ENCODE measurements at places on chromosomes 3 and 15.

DNA sequence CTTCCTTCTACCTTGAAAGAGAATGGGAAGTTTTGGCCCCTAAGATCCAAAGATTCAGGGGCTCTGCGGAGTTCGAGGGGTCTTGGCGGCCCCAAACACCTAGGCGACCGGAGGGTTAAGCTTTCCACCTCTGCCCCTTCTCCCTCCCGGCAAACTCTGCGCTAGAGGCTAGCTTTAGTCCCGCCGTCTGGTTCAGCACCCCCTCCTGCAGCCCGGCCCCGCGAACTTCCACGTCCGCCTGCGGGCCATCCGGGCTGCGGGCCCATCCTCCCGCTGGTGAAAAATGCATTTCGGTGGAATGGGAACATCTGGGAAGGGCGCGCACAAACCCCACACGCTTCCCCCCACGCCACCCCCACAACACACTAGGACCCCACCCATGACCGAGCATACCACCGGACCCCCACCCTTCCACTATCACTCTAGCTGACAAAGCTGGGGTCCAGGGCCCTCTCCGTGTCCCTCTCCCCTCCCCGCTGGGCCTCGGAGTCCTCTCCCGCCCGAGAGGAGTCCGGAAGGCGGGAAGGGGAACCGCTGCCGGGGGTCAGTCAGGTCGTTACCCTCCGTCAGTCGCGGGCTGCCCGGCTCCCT lies 1.0 kb downstream of the SHOX2 start:
- peak; percentile 23 for DNase-seq

GRCh38 chr3:39250116-39250747 lies 29.6 kb downstream of the CX3CR1 start:
- no peak for DNase-seq

DNA sequence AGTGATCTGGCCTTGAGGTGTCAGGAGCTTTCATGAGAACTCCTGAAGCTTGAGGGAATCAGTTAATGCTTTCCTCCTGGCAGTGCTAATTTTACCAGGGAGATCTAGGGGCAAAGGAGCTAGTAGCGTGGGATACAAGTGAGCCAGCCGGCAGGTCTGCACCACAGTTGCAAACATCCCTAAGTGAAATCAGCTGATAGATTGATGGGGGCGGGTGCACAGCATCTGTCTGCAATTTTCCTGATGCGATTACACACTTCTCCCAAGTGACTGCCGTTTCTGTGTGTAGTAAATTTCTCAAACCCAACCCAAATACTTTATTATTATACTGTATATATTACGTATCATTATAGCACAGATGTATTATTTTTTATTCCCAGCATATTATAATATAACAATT lies 304.5 kb downstream of the AGBL1 start:
- no peak for DNase-seq

DNA sequence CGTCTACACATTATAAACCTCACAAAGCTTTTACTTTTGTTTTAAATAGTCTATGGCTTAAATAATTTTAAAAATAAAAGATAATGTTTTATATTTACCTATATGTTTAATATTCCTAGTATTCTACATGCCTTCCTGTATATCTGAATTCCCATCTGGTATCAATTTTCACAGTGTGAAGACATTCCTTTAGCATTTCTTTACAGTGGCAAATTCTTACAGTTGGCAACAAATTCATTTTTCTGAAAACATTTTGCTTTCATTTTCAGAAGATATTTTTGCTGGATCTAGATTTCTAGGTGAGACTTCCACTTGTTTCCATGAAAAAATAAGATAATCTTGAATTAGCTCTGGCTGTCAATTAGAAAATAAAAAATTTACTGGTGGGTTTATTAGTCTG lies 471.4 kb upstream of the NAALADL2 start:
- DNase-seq = no peak

GRCh38 chr3:47098910-47099309 lies 65.0 kb downstream of the SETD2 start:
- no peak for DNase-seq

DNA sequence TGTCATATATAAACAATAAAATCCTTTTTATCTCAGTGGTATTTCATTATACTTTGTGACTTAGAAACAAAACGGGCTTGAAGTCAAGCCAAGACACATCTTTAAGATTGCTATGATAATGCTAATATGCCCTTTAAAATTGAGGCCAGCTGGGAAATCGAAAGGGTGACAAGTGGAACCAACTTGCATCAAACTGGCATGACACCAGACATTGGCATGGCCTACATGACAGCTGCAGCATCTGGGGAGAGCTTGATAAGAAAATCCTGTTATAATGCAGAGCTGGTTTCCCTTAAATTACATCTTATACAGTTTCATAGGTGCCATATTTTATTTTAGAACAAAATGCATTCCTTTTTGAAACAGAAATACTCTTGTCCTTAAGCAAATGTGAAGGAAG lies 325.2 kb downstream of the ZBBX start:
- no peak for DNase-seq

DNA sequence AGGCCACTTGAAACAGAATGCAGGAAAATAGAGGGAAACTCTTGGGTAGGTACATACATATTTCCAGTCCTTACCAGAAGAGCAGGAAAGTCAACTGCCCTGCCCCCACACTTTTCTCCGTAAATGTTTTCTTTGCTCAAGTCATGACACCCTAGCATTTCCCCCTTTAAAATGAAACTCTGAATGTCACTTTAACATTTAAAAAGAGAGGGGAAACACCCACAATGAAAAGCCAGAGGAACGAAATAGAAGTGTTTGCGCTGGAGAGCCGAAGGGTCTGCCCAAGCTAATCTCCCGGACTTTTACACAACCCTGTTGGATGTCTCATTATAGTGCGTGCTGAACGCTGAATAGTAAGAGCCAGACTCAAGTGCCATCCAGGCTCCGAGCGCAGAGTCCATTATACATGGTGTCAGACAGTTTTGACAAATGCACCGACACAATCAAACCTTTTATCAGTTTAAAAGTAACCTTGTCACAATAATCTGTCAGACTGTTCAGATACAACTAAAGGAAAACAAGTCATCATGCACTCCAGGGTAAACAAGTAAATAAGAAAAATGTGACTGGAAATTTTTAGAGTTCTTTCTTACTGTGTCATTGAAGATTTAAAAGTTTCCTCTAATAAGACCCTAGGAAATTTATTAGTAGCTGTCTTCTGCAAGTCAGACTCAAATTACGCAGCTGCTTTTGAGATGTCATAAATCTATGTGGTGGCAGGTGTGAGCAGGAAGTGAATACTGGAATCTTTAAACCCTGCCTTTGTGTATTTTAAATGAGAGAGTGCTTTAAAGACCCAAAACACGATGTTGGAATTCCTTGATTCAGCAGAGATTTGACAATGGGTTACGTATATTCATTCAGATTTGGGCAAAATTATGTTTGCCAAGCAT lies 159.8 kb downstream of the RBMS3 start:
- DNase-seq = peak; percentile 87

All from mesenchymal stem cell (in vitro differentiated cells and primary cell).